Lower leg skin (tissue), 4 donors: ENCODE measurements at places on chromosomes 6 and 20. TPM values are rescaled to one million over a fixed set of nuclear protein-coding genes. Genes with fewer than 3 reads are reported as not detected.
A peak's percentile ranks its signal among the peaks of the same experiment; 100 is the strongest.

GRCh38 chr6:43229803-43230620 is 731 bp upstream of the DNPH1 start:
- DNase-seq = no peak

DNA sequence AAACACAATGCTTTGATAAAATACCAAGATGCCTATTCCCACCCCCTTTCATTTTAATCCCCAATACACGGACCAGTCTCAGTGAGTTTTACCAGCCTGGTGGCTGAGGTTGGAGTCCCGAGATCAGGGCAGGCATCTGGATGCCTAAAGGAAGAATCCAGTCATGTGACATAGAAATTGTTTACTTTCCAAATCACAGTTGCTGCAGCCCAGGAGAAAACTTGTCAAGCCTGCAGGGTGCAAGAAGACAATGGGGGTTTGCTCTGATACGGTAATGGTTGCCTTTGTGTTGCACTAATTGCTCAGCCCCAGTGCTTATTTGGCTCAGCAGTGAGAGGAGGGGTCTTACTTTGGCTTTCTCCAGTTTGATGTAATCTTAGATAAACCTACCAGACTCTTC is 308.5 kb upstream of the POU3F2 start:
- no peak for DNase-seq

- DNase-seq = no peak
Measured at GRCh38 chr20:21515300-21516179, 1.7 kb upstream of the NKX2-2 start.

DNA sequence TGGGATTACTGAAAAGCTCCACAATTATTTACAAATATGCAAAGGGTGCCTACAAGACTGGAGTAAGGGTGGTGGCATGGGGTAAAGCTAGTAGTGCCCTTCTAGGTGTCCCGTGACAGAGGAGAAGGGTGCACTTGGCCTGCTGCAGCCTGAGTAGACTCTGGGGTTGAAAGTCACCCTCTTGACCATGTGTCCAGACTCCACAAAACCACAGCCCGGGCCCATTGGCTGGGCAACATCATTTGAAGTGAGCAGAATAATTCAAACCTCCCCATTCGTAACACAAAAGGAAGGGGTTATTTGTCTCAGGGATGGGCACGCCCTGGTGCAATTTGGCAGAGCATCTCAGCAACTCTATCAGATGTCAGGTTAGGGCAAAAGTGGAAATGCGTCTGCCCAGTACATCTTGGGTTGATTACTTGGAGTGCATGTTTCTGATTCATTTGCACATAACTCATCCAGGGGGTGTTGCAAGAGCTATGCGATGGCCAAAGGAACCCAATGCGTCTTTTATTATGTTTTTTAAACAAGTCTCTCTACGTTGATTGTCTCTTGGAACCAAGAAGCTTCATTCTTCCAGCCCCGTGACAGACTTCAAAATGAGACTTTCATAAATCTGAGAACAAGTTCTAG is 56.7 kb downstream of the ISM1 start:
- peak; percentile 88 for DNase-seq

GRCh38 chr6:119832411-119832810 is 482.9 kb upstream of the MAN1A1 start:
- DNase-seq = no peak

Gene BNIP5
- not detected for total RNA-seq

Gene MATN4
- 4.5 TPM for total RNA-seq

Gene OTOR
- total RNA-seq = not detected

Gene CST5
- total RNA-seq = not detected
